ENCODE measurements at places on chromosomes 16 and 17.

GRCh38 chr17:1047177-1047878 is 50.4 kb downstream of the TIMM22 start:
- DNase-seq = no peak

- DNase-seq = no peak
These were observed 21.1 kb downstream of the CACNG4 start for GRCh38 chr17:66985338-66986237.

GRCh38 chr17:7448461-7448860 is 3.6 kb downstream of the CHRNB1 start:
- no peak for DNase-seq

DNA sequence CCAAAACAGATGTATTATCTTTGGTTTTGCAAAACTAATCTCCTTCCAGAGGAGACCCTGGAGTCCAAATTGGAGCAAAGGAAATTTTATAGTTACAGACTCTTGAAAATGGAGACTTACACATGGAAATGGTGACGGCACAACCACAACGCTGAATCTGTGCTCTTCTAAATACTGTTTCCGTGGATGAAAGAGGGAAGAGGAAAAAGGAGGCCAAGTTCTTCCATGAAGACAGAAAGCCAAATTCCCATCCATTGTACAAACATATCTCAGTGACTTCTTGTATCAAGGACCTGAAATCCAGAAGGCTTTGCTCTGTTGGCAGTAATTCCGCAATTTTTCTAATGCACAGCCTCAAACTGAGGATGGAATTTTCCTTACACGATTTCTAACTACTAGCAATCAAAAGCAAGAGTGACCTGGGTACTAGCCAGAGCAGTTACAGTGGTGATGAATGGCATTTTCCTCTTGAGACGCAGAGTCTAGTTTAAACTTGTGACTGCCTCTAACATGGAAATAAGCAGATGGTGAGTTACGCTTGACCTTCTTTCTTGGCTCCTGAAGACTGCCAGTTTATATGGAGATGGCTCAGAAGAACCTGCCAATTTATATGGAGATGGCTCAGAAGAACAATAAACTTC is 38.5 kb downstream of the VPS53 start:
- DNase-seq = no peak

- no peak for DNase-seq
These were observed 23.6 kb downstream of the CACNA1G start for GRCh38 chr17:50584116-50584515.

DNA sequence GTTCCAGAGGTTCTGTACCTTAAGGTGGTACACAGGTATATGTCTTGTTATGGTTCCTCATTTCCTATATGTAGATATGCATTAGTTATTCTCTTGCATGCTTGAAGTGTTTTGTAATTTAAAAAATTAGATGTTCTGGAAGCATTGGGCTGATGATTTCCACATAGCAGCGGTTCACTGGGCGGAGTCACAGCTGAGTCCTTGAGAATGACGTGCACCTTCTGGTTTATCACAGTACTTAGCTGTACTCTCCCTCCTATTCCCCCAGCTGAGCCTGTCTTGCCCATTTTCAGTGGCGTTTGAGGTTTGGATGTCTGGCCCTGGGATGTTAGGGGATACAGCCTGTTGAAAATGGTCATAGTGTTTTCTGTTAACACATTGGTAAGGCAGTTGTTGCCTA is 327.1 kb downstream of the SNX29 start:
- DNase-seq = no peak

GRCh38 chr17:65177901-65178300 is 40.7 kb downstream of the RGS9 start:
- no peak for DNase-seq

- no peak for DNase-seq
These were observed 2.7 kb upstream of the HES7 start for GRCh38 chr17:8126491-8127066.

- DNase-seq = no peak
These were observed 12.0 kb downstream of the CORO7 start for GRCh38 chr16:4404247-4404966.

Measured in NCI-H1092 (cell line).